ENCODE measurements at places on chromosomes 11 and 22. TPM values are rescaled to one million over a fixed set of nuclear protein-coding genes. Genes with fewer than 3 reads are reported as not detected.

Gene CRYAB
- 0.48 TPM for total RNA-seq

Gene POU2AF1
- total RNA-seq = 0.24 TPM

Gene LRRC4C
- total RNA-seq = 14.0 TPM

Gene PDXP
- 30.2 TPM for total RNA-seq

Gene SYCE3
- total RNA-seq = not detected

Gene RFPL2
- total RNA-seq = 0.43 TPM

Gene MEI1
- 1.2 TPM for total RNA-seq

Gene APOBEC3C
- total RNA-seq = 26.0 TPM

Gene GRAMD1B
- total RNA-seq = 15.2 TPM

Gene FOLR1
- 6.7 TPM for total RNA-seq

Gene IRAG1
- total RNA-seq = 1.5 TPM

Gene TMEM184B
- 83.3 TPM for total RNA-seq

Gene PGA5
- 2.9 TPM for total RNA-seq

Gene PRSS23
- total RNA-seq = 47.1 TPM

Gene TEX12
- not detected for total RNA-seq

Gene LMNTD2
- total RNA-seq = 6.7 TPM

Gene HEPACAM
- 0.43 TPM for total RNA-seq

Gene BEST1
- total RNA-seq = 0.31 TPM

Gene SSTR3
- total RNA-seq = 3.4 TPM

Gene OR10A4
- not detected for total RNA-seq

Gene CRYBA4
- total RNA-seq = 1.0 TPM

Gene FIBP
- total RNA-seq = 74.7 TPM

Gene SPI1
- total RNA-seq = not detected

Gene CHRM1
- total RNA-seq = 0.29 TPM

Gene C11orf42
- not detected for total RNA-seq

Gene PANX3
- not detected for total RNA-seq

Gene TMPRSS4
- 169 TPM for total RNA-seq

Gene CPT1B
- 68.4 TPM for total RNA-seq

Gene AHNAK
- 302 TPM for total RNA-seq

Gene GDPD4
- not detected for total RNA-seq

Gene DRD2
- 3.7 TPM for total RNA-seq

Gene FGF19
- 3.5 TPM for total RNA-seq

Gene DDX10
- total RNA-seq = 34.7 TPM

Gene TSPAN18
- total RNA-seq = 52.8 TPM

Gene MIOX
- total RNA-seq = 1.2 TPM

Gene TRAPPC4
- 73.1 TPM for total RNA-seq

Gene SPDYC
- not detected for total RNA-seq

Gene DNAJB7
- total RNA-seq = not detected

Gene NCAM1
- total RNA-seq = 21.7 TPM

Gene NLRP10
- total RNA-seq = not detected

Gene VSIG10L2
- 0.31 TPM for total RNA-seq

Gene C22orf39
- 30.3 TPM for total RNA-seq

Gene KRTAP5-2
- not detected for total RNA-seq

Gene H19
- 12,320 TPM for total RNA-seq

Gene TNNT3
- total RNA-seq = 40.9 TPM

Gene SCO2
- total RNA-seq = 2.0 TPM

Gene PKP3
- 156 TPM for total RNA-seq

Gene ARL14EP
- 34.5 TPM for total RNA-seq

Gene KIRREL3
- 1.00 TPM for total RNA-seq

Gene TRIM66
- 8.5 TPM for total RNA-seq

Gene TYMP
- 5.8 TPM for total RNA-seq

Gene GRM5
- total RNA-seq = 0.17 TPM

Gene P2RX3
- 4.0 TPM for total RNA-seq

Gene BLID
- total RNA-seq = 0.33 TPM

Gene KRTAP5-8
- not detected for total RNA-seq

Gene CLTCL1
- 11.6 TPM for total RNA-seq

Gene PHOX2A
- total RNA-seq = 2.8 TPM
